LNCaP clone FGC (cell line): ENCODE measurements at places on chromosomes 1 and 21.

GRCh38 chr1:2921970-2922686 lies 99.1 kb upstream of the ACTRT2 start:
- DNase-seq, result no peak

DNA sequence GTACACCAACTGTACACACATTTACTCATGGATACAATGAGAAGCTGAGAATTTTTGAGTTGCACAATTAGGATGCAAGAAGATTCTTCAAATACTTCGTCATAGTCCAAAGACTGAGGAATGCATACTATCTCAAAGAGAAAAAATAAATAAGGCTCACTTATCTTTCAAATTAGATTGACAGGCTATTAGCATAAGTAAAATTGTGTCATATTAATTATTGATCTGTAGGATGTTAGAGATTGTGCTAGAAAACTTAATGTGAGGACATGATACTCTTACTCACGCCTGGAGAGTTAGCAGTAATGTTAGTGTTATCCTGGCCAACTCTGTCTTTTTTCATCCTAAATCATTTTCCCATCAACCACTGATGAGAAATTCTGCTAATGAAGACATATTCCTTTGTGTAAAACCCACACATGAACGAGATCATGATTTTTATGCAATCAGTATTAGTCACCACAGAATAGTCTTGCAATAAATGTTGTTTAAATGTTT lies 659.0 kb downstream of the LTN1 start:
- DNase-seq, result no peak

DNA sequence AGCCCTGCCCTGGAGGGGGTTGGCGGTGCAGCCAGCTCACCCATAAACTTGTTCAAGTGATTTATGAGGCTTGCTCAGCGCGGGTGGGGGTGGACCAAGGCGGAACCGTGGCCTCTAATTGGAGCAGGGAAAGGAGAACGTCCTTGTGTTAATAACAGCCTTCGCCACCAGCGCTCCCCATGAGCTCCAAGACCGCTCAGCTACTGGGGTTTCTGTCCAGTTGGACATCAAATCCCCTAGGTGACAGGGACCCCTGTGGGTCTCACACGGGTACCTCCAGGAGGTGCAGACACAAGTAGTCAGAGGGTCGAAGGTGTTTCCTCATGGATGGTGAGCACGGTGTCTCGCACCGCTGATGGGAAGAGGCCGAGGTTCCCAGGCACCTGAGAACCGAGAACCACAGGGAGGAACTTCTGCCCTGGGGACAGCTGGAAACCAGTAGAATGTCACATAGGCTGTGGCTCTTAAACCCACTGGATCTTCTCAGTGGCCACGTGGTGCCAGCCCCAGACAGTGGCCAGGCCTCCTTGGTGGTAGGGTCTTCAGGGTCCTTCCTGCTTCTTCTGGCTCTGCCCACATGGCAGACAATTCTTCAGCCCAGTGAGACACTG lies 3.7 kb upstream of the ACTRT2 start:
- no peak for DNase-seq

GRCh38 chr1:25666460-25666859 lies 49.9 kb downstream of the MAN1C1 start:
- DNase-seq, result no peak

DNA sequence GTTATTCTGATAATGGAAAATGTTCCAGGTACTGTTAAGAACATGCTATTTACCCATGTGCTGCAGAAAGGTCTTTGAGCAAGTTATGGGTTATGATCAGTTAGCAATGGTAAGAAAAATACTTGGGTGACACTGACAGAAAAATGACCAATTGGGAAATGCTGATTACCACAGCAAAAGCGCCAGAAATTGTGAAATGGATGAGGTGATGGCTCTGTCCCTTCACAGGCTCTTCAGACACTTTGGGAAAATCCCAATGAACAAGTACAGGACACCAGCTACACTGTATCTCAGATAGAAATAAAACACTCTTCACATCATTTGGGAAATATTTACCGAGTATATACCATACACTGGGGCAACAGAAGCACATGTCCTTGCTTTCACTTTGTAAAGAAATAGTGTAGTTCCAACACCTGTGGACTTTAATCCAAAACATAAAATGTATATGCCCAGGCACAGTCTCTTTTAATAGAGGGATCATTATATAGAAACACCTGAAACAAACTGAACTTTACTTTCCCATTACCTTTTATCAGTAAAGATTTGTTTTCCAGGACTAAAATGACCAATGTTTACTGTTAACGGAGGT lies 13.9 kb downstream of the SOD1 start:
- DNase-seq, result no peak

DNA sequence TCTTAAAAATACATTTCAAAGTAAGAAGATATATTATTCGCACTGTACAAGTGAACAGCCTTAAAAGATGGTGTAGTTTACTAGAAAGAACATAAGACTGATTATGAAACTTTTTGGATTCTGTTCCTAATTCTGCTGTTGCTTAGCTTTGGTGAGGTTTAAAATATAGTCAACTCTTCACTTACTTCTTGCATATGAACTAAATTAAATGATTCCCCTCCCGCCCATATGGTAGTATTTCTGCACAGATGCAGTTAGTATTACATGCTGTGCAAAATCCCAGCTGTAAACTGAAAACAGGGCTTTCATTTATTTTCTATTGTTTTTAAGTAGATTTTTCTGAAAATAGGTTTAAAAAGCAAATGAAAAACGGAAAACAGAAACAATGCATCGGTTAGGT lies 345.4 kb upstream of the NCAM2 start:
- no peak for DNase-seq

GRCh38 chr1:202687798-202688197 lies 22.5 kb downstream of the SYT2 start:
- no peak for DNase-seq

DNA sequence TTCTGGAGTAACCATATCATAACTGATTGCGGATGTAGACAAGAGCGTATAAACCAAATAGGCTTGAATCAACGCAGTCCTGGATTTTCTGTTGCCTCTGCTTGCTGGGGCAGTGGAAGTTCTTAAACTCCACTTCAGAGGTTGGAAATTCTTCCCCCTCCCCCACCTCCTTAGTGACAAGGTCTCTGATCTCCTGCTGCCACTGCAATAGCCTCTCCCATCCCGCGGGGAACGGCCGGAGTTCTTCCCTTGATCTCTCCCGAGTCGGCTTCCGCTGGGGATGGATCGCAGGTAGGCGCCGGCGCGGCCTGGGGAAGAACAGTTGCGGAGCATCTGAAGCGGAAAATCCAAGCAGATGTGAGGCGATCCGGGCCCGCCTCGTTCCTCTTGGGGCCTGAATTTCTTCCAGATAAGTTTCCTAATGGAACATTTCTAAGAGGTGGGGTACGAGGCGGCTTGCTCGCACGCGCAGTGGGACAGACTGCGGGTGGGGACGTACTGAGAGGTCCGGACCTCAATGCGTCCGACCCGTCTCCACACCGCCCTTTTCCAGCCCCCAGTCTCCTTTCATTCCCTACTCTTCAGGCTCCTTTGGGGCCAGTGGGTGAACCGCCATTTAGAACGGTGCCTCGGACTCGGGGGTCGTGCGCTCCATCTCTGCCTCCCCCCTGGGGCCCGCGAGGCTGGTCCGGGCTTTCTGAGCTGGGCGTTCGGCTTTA lies 3.1 kb upstream of the SIM2 start:
- DNase-seq, result no peak

DNA sequence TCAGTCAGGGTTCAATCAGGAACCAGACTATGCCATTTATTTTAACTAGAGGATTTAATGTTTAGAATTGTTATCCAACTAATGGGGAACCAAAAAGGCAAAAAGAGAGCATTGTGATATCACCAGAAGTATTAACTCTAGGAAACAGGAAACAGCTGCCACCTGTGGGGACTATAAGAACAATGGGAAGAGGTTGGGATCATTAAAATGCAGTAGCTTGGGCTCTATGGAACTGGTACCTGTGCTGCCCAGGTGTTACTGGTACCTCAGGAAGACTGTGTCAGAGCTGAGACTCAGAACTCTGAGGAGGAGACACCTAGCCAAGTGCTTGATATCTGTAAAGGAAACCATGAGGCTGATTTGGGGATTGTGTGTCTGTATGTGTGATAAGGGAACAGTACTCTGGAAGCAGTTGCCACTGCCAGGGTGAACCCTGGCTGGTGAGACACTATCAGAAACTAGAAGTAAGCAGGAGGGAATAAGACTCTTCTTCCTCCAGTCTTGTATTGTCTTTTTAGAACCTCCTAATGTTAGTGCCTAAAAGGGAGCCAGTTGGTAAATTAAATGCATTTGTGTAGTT lies 49.4 kb downstream of the MAN1A2 start:
- no peak for DNase-seq

DNA sequence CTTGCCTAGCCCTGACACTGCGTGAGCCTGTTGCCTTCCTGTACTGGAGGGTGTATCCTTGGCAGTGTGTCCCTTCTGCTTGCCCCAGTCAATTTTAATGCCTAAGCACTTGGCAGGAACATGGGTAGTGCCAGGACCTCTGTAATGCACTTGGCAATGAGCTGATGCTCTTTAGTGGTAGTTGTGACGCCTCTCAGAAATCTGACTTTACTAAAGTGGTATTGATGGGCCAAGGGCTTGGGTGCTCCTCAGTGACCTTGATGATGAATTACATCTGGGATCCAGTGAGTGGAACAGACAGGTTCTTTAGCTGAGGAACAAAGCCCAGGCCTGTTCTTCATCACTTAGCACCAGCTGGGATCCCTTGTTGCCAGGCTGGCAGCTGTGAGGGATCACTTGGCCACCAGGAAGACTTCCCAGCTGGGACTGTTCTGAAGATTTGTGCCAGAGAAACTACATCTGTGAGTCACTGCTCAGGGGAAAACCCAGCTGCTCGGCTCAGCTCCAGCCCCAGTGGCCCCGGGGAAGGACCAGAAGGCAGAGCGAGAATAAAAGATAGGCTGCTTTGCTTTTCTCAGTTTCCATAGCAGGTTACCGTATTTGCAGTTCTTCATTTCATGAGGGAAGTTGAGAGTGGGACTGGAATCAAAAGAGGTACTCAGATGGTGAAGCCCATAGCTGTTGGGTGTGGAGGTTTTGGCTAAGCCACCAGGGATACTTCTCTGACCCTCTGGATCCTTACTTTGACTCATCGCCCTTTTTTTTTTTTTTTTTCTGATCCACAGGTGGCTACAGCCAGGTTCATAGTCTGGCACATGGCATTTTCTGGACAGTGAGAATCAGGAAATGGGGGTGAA lies 28.5 kb upstream of the KCNA2 start:
- DNase-seq, result no peak

GRCh38 chr1:176144526-176144925 lies 62.6 kb downstream of the COP1 start:
- DNase-seq, result no peak

GRCh38 chr21:17777072-17777765 lies 41.9 kb downstream of the C21orf91 start:
- DNase-seq, result no peak

DNA sequence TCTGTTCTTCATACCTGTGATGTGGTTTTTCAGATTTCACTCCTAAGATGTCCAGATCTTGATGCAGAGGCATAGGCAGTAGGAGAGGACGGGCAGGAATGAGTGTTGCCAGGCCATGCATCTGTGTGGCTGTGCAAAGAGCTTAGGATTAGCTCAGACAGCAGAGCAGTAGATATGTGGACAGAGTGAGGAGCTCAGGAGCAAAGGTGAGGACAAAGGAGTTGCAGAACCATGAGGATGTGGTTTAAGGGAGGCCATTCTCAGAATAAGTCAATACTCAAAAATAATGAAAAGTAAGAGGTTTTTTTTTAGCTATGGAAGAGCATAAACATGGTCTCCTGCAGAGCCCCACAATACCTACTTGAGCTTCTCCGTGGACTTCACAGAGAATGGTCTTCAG lies 158.3 kb downstream of the HHAT start:
- DNase-seq, result no peak

- no peak for DNase-seq
Observed at GRCh38 chr1:59580257-59580656, 234.5 kb upstream of the HOOK1 start.

GRCh38 chr1:58845942-58846341 lies 62.1 kb upstream of the JUN start:
- no peak for DNase-seq

DNA sequence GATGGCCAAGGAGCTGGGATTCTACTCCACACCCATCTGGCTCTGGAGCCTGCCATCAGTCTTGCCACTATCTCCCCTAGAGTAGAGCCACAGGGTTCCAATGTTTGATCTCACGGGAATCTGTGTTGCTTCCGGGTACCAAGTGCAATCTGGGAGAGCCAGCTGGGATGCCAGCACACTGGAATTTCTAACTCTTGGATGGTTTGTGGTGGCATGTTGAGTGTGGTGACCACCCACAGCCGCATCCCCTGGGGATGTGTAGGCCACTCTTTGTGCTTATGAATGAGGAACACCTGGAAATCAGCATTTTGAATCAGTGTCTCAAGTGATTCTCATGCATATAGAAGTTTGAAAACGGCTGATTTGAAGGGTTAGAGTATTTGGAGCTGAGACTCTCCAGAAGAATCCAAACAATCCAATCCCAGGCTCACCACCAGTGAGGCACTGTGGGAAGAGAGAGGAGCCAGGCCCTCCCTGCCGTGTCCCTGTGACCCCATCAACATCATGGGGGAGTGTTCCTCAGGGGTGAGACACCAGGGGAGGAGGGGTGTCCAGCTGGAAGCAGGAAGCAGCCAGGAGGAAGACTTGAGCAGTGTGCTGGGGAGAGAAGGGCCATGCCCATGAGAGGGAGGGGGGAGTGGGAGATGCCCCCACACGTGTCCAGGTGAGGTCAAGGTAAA lies 13.4 kb downstream of the FBLIM1 start:
- no peak for DNase-seq

- no peak for DNase-seq
Observed at GRCh38 chr1:44014365-44015104, 16.7 kb downstream of the SLC6A9 start.

DNA sequence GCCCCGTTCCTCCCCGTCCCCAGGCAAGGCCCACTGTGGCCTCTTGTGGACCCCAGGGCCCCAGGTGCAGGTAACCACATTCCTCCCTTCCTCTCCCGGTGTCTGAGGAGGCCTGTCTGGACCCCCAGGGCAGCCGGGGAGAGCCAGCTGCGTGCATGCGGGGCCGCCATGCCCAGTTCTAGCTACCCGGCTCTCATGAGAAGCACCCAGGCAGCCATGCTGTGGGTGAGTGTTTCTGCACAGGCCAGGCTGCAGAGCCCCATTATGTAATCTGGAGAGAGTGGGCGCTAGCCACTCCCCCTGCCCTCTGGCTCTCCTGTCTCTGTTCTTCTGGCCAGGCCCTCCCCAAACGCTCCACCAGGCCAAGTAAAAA lies 18.4 kb upstream of the PLEKHG5 start:
- DNase-seq, result no peak

DNA sequence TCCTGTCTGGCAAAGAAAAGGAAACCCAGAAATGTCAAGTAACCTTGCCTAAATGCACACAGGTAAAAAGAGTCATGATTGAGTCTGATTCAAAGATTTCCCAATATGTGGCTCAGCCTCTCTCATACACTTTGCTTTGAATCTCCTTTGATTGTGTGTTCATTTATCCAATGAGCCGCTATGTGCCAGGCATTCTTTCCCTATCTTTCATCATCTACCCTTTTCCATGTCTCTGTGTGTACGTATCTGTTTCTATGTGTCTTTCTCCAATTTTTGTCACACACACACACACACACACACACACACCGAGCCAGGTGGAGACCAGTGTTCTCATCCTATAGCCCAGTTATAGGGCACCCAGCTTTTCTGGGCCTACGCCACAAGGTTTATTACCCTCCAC lies 35.7 kb upstream of the BCL9 start:
- no peak for DNase-seq
